ENCODE measurements at places on chromosomes 11 and 22. TPM values are rescaled to one million over a fixed set of nuclear protein-coding genes. Genes with fewer than 3 reads are reported as not detected.
A peak's percentile ranks its signal among the peaks of the same experiment; 100 is the strongest.

- H3K27ac ChIP-seq = no peak overlapping the region
- DNase-seq = no peak
- no peaks in the 10 kb centered on the region for H3K27me3 ChIP-seq
- H3K4me3 ChIP-seq = no peak overlapping the region
- H3K36me3 ChIP-seq = no peaks in the 10 kb centered on the region
Observed at GRCh38 chr22:30832407-30832987, 136.1 kb downstream of the MORC2 start.

DNA sequence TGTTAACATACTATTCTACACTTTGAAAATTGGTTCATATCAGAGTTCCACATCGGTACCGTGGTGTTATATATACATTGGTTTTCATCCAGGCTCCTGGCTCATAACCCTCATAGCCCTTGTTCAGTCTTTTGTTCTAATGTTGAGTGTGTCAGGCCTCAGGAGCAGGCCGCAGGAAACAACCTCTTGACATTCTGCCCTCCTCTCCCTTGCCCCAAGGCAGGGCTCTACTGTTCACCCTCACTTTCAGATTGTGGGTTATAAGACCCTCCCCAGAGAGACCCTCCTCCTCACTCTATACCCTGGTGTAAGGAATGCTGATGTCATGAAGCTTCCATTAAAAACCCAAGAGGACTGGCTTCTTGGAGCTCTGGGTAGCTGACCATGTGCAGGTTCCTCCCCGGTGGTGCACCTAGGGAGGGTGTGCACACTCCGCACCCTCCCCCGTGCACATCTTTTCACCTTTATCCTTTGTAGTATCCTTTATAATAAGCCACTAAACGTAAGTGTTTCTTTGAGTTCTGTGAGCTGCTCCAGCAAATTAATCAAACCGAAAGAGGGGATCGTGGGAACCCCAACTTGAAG is 12.1 kb downstream of the SSH3 start:
- H3K36me3 ChIP-seq = peaks cover 15% of the 10 kb centered on the region
- H3K27ac ChIP-seq = no peak overlapping the region
- no peaks in the 10 kb centered on the region for H3K27me3 ChIP-seq
- H3K4me1 ChIP-seq = peaks cover 7% of the 10 kb centered on the region
- H3K4me3 ChIP-seq = no peak overlapping the region

- H3K4me1 ChIP-seq = no peaks in the 10 kb centered on the region
- no peak overlapping the region for H3K27ac ChIP-seq
- no peaks in the 10 kb centered on the region for H3K27me3 ChIP-seq
- DNase-seq = no peak
- no peak overlapping the region for H3K4me3 ChIP-seq
Observed at GRCh38 chr11:22584976-22585375, 40.6 kb downstream of the FANCF start.

- no peak overlapping the region for H3K27ac ChIP-seq
- H3K36me3 ChIP-seq = no peaks in the 10 kb centered on the region
- DNase-seq = no peak
Observed at GRCh38 chr11:80970037-80970436, 1529.2 kb upstream of the TENM4 start.

- H3K4me1 ChIP-seq = peaks cover 34% of the 10 kb centered on the region
- no peak overlapping the region for H3K27ac ChIP-seq
- H3K4me3 ChIP-seq = no peak overlapping the region
- H3K27me3 ChIP-seq = no peaks in the 10 kb centered on the region
- H3K36me3 ChIP-seq = no peaks in the 10 kb centered on the region
Observed at GRCh38 chr11:130633466-130633865, 185.0 kb downstream of the ADAMTS15 start.

DNA sequence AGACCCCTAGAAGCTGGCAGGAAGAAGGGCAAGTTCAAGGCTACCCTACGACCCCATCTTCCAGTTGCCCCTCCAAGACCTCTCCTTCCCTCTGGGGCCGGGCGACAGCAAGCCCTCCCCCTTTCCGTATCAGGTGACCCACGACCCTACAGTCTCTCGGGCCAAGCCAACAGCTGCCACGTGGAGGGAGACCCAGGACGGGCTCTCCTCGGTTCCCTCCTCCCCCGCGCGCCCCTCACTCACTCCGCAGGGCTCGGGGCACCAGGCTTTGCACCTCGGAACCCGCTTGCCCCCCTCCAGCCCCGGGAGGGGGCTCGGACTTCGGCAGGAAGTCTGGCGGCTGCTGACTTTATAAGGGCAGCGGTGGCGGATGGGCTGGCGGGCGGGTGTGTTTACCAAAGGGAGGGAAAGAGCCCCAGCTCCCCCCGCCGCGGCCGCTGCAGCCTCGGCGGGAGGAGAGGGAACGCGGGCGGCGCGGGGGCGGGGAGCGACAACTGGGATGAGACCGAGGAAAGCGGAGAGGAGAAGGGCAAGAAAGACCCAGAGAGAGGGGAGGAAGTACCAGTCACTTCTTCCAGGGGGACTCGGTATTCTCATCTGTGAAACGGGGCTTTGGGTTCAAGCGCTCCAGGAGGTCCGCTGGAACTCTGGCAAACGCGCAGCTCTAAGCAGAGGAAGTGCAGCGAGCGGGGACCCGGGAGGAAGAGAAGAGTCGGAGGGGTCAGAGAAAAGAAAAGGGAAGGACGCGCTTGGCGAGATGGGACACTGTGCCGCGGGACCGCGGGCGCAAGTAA is 767 bp downstream of the SLC43A1 start:
- H3K36me3 ChIP-seq = 0 out of 2 replicates have a peak, but pooled peaks cover 6% of the 10 kb centered on the region
- H3K27ac ChIP-seq = no peak overlapping the region
- H3K4me3 ChIP-seq = peak overlapping the region; percentile 71
- H3K27me3 ChIP-seq = no peaks in the 10 kb centered on the region

GRCh38 chr22:35506259-35506570 is 34.4 kb upstream of the RASD2 start:
- peaks cover 5% of the 10 kb centered on the region for H3K4me1 ChIP-seq
- no peak overlapping the region for H3K4me3 ChIP-seq
- H3K36me3 ChIP-seq = no peaks in the 10 kb centered on the region

- no peak within 1 kb of the TSS for H3K4me3 ChIP-seq
- H3K4me1 ChIP-seq = no peaks in the 10 kb centered on the region
- H3K27ac ChIP-seq = no peak within 1 kb of the TSS
- H3K36me3 ChIP-seq = no peaks in the 10 kb centered on the region
- DNase-seq = no peak
- no peaks in the 10 kb centered on the region for H3K27me3 ChIP-seq
Observed at GRCh38 chr11:10568486-10568941, at the start of gene LYVE1. TSS of gene LYVE1 (minus strand) at chr11:10568665. CDS start at chr11:10568532, 133 bp downstream.

- H3K4me3 ChIP-seq = no peak overlapping the region
- no peak overlapping the region for H3K27ac ChIP-seq
- no peaks in the 10 kb centered on the region for H3K4me1 ChIP-seq
- DNase-seq = no peak
- H3K36me3 ChIP-seq = peaks cover 91% of the 10 kb centered on the region
- H3K27me3 ChIP-seq = no peaks in the 10 kb centered on the region
Observed at GRCh38 chr22:46097268-46097900, 52.9 kb upstream of the PPARA start.

- no peak overlapping the region for H3K4me3 ChIP-seq
- H3K36me3 ChIP-seq = no peaks in the 10 kb centered on the region
- no peaks in the 10 kb centered on the region for H3K27me3 ChIP-seq
- no peak for DNase-seq
- no peaks in the 10 kb centered on the region for H3K4me1 ChIP-seq
- no peak overlapping the region for H3K27ac ChIP-seq
Observed at GRCh38 chr11:61860054-61860903, 31.1 kb downstream of the FADS3 start.

DNA sequence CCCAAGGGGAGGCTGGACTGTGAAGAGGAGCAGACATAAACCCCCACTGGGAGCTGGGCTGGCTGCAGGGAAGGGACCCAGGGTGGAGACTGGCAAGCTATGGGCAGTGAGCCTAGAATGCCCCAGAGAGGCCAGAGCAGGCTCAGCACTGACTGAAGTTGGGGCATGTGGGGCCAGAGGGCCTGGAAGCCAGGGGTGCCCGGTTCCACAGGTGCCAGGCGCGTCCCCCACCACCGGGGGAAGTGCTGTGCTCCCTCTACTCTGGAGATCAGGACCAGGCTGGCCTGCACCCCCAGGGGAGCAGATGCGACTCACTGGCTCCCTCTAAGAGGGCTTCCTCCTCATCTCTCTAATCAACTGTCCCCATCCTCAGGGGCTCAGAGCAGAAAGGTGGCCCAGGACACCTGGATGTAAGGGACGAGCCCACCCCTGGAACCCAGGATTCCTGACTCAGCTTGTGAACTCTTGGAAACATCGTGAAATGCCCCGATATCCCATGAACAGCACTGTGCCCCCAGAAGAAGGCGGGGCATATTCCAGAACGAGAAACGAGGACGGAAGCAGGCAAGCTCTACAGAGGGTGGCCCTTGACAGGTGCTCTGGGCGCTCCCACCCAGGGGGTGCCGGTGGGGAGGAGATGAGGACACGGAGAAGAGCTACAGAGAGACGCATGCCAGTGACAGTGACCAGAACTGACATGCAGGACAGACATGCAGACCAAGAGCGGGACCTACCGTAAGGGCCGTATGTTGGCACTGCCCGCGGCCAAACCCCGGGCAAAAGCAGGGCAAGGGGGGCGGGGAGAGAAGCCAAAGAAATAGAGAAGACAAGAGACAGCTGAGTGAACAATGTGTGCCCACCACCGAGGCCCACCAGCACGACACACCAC is 20.4 kb downstream of the MAFF start:
- no peaks in the 10 kb centered on the region for H3K27me3 ChIP-seq
- no peak for DNase-seq
- no peak overlapping the region for H3K4me3 ChIP-seq
- H3K27ac ChIP-seq = no peak overlapping the region

GRCh38 chr11:9047964-9048523 is 43.4 kb downstream of the SCUBE2 start:
- H3K36me3 ChIP-seq = no peaks in the 10 kb centered on the region
- H3K27ac ChIP-seq = no peak overlapping the region
- no peak for DNase-seq

- no peaks in the 10 kb centered on the region for H3K4me1 ChIP-seq
- H3K27ac ChIP-seq = no peak overlapping the region
- no peak overlapping the region for H3K4me3 ChIP-seq
- H3K36me3 ChIP-seq = no peaks in the 10 kb centered on the region
- no peak for DNase-seq
Observed at GRCh38 chr11:62491571-62492329, 54.9 kb downstream of the AHNAK start.

- DNase-seq = no peak
- no peaks in the 10 kb centered on the region for H3K36me3 ChIP-seq
- H3K4me1 ChIP-seq = no peaks in the 10 kb centered on the region
Observed at GRCh38 chr11:134502153-134502550, 90.1 kb upstream of the B3GAT1 start.

DNA sequence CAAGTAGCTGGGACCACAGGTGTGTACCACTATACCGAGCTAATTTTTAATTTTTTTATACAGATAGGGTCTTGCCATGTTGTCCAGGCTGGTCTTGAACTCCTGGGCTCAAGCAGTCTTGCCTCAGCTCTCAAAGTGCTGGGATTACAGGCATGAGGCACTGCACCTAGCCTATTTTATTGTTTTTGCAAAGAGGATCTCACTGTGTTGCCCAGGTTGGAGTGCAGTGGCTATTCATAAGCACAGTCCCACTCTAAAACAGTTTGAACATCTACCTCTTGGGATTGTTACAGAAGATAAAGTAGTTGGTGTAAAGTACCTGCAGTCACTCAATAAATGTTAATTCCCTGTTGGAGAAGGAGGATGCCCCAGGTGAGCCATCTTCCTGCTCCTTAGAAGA is 29.1 kb downstream of the XRCC6 start:
- H3K4me1 ChIP-seq = no peaks in the 10 kb centered on the region
- no peak for DNase-seq
- H3K27ac ChIP-seq = no peak overlapping the region
- peaks cover 92% of the 10 kb centered on the region for H3K36me3 ChIP-seq
- H3K4me3 ChIP-seq = no peak overlapping the region
- H3K27me3 ChIP-seq = no peaks in the 10 kb centered on the region

- H3K27me3 ChIP-seq = peaks cover 40% of the 10 kb centered on the region
- H3K4me1 ChIP-seq = peaks cover 18% of the 10 kb centered on the region
- H3K27ac ChIP-seq = no peak overlapping the region
- H3K4me3 ChIP-seq = no peak overlapping the region
Observed at GRCh38 chr22:19522190-19522880, 1.9 kb downstream of the CLDN5 start.

GRCh38 chr22:19942157-19943081 is 801 bp upstream of the TXNRD2 start:
- no peaks in the 10 kb centered on the region for H3K27me3 ChIP-seq
- peak overlapping the region; percentile 57 for H3K4me3 ChIP-seq
- H3K4me1 ChIP-seq = peaks cover 50% of the 10 kb centered on the region
- H3K36me3 ChIP-seq = peaks cover 12% of the 10 kb centered on the region
- H3K27ac ChIP-seq = peak overlapping the region; percentile 98

DNA sequence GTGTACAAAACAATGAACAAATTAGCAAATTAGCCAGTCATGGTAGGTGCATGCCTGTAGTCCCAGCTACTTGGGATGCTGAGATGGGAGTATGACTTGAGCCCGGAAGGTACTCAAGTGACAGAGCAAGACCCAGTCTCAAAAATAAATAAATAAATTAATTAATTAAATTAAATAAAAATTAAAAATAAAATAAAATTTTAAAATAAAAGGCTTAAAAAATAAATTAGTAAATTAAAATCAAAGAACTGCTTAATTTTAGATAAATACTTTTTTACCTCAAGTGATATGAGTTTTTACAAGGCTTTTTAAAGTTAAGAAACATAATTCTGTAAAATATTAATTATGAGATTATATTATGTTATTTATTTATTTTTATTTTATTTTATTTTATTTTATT is 50.9 kb upstream of the TSPAN18 start:
- H3K4me1 ChIP-seq = no peaks in the 10 kb centered on the region
- no peak overlapping the region for H3K27ac ChIP-seq
- H3K27me3 ChIP-seq = peaks cover 13% of the 10 kb centered on the region
- no peak for DNase-seq

GRCh38 chr11:16312233-16312765 is 44.0 kb downstream of the SOX6 start:
- no peaks in the 10 kb centered on the region for H3K4me1 ChIP-seq
- no peaks in the 10 kb centered on the region for H3K36me3 ChIP-seq
- no peak for DNase-seq
- no peak overlapping the region for H3K27ac ChIP-seq
- no peak overlapping the region for H3K4me3 ChIP-seq

GRCh38 chr11:12397931-12398334 is 20.6 kb downstream of the PARVA start:
- peak; percentile 73 for DNase-seq
- H3K27ac ChIP-seq = no peak overlapping the region

DNA sequence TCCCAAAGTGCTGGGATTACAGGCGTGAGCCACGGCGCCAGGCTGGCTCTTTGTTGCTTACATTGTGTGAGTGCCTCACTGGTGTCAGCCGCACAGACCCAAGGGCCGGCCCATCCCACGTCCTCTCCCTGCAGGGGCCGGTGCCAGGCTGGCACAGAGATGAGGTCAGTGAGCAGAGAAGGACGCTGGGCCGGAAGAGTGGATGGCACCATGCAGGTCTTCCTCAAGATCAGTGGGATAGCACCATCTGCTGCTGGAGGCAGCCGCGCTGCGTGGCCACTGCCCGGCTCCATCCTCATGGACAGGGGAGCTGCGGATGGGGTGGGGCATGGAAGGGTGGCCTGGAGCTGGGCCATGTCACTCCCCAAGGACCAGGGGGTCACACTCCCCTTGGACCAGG is 22.0 kb upstream of the FGF4 start:
- H3K4me3 ChIP-seq = no peak overlapping the region
- no peak for DNase-seq
- H3K4me1 ChIP-seq = no peaks in the 10 kb centered on the region
- no peak overlapping the region for H3K27ac ChIP-seq
- no peaks in the 10 kb centered on the region for H3K27me3 ChIP-seq

Gene PTPRCAP
- 0.37 TPM for total RNA-seq

Gene ST13
- total RNA-seq = 190 TPM

Gene NXPE1
- total RNA-seq = not detected

Gene PDGFD
- total RNA-seq = 6.6 TPM

Gene KCNQ1
- total RNA-seq = not detected

Gene TMEM258
- total RNA-seq = 74.5 TPM

Data from SJSA1 (cell line).